ENCODE measurements at places on chromosomes 7 and 10.

- no peak for DNase-seq
Measured at GRCh38 chr10:20970708-20971107, 73.6 kb upstream of the NEBL start.

- DNase-seq, result no peak
Measured at GRCh38 chr10:13842117-13842516, 255.4 kb downstream of the PRPF18 start.

DNA sequence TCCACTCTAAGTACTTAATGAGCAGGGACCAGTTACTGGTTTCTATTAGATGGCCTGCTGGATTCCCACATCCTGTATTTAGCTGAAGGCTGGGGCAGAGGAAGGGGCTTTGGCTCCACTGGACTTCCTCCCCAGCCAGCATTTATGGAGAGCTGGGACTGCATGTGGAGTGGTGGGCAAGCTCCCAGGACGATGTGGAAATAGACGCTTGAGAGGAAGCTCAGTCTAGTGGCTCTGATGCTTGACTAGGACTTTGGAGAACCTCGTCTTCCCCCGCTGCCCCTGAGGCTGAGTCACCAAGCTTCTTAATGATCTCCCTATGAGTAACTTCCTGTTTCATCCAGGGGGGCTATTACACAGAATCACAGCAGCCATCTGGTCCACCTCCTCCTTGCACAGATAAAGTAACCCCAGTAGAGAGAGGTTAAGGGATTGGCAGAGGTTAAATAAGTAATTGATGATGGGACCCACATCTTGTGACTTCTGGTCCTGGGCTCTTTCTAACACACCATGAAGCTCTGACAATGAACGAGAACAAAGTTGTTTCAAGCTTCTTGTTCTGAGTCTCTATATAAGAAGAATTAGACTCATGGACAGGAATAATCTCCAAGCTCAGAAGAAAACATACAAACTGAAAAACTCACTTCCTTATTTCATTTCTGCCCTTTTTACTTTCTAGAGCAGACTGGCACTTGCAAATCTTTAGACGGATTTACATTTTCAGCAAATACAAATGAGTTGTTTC, 126.2 kb downstream of the PRPF18 start:
- DNase-seq, result no peak

DNA sequence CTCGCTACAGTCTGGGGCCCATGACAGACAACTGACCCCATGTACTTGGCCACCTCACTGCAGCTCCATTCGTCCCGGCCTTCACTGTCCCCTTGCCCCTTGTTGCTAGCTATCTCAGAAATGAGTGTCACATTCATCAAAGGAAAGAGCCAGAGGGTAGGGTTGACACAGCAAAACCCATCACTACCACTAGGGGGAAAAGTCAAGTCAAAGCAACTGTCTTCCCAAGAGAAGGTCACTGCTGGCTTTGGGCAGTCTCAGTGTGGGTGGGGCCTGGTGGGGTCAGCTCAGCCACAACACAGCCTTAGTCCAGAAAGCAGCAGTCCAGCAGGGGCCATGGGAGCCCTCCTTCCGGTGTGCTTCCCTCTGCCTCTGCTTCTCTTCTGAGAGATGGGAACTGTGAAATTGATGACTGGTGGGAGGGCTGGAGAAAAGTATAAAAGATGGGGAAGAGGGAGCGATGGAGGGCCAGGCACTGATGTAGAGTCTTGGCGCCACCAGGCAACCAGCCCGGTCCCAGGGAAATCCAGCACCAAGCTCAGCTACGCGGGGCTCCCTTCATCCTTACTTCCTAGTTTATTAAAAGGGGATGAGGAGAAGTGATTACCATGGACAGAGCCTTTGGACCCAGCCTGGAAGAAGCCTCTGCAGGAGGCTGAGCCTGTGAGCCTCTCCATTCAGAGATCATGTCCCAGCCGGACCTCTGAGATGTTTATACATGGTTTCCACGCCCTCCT, 58.0 kb downstream of the PLXNA4 start:
- no peak for DNase-seq

DNA sequence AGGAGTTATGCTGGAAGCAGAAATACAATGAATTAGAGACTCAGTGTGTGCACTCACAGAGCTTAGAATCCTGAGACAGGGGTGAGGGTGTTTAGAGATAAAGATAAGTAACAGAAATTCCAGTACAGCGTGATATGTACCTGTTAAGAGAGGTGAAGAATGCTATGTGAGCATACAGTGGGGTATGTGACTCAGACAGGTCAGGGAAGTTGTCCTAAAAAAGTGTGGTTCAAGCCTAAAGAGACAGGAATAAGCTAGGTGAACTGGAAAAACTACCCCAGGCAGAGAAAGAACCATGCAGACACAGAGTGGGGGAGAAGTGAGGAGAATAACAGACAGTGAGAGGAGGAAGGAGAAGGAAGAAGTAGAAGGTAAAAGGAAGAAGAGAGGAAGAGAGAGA, 8.6 kb downstream of the SMIM30 start:
- no peak for DNase-seq

- DNase-seq, result peak; percentile 23
Measured at GRCh38 chr10:127853868-127854768, 38.6 kb downstream of the CLRN3 start.

DNA sequence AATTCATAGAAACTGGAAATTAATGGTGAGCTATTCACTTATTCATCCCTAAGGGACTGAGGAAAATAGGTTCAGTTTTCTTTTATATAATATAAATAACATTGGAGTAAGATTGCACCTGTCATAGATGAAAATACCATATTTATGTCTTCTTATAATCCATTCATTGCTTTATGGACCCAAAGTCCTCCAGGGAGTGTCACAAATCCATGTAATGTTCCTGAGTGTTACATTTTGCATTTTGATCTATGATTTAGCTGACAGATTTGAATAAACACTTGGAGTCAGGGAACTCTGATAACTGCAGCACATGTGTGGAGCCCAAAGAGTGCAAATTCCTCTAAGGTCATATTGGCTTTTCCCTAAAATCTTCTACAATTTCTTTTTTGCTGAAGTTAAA, 484.3 kb downstream of the MDFIC start:
- DNase-seq, result no peak

- no peak for DNase-seq
Measured at GRCh38 chr10:3395041-3395440, 222.5 kb upstream of the PITRM1 start.

DNA sequence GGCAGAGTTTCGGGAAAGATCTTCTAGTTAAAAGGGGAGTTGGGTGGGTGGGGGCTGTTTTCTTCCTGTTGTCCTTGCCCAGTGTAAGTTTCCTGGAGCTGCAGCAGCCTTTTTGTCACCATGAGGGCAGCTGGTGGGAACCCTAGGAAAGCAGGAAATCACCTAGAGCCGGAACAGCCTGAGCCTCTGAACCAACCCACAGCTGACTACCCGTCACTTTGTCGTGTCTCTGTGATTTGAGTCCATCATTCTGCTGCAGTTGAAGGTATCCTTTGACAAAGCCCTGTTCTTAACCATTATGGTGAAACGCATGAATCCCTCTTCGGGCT, 1.2 kb upstream of the C10orf143 start:
- no peak for DNase-seq

- no peak for DNase-seq
Measured at GRCh38 chr10:78210548-78210947, 176.9 kb downstream of the RPS24 start.

DNA sequence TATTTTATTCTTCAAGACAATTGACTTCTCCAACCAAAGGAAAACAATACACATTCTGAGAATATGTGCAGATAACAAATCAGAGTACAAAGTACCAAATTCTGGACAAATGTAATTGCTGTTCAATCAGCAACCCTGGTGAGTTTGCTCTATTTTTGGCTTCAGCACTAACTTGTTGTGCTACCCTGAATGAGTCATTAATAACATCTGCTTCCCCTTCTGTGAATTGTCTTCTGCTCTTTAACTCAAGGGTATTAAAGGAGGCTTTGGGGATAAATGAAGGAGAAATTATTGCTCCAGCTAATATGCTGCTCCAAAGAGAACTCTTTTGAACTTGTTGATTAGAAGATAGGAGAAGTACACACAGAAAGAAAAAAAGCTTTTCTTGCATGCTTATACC, 459.3 kb downstream of the HTR7 start:
- DNase-seq, result no peak

GRCh38 chr7:132897093-132897687, 184.7 kb downstream of the CHCHD3 start:
- DNase-seq, result no peak

GRCh38 chr10:378230-378929, 243.1 kb downstream of the ZMYND11 start:
- no peak for DNase-seq

DNA sequence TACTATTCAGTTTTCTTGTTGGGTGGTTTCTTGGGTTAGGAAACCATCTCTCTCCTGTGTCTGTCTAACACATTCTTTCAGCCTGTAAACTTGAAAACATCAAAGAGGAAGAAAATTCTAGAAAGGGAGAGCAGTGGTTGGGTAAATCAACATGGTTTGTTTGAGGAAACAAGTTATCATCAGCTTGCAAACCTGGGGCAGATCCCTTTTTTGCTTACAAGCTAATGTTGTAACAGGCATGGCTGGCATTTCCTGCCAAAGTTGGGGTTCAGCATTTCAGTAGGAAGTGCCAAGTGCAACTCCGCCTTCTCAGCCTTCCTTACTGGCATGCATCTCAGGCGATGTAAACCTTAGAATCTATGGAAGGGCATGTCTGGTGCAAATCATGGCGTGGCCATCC, 112.6 kb downstream of the EEPD1 start:
- no peak for DNase-seq

DNA sequence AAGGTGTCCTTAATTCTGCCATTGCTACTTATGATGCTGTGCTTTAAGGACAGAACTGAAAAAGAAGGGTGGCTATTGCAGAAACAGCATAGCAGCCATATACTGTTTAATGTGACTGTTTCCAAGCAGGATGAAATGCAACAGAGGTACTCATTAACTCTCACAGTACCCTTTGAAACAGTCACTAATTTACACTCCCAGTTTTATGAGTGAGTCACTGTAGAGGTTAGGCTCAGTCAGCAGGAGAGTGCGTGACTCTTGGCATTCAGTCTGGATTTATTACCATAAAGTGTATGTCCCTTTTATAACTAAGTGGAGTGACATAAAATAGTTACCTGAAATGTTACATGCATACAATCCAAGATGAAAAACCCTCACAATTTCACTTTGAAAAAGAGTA, 27.7 kb downstream of the ALDH18A1 start:
- DNase-seq, result no peak

- DNase-seq, result no peak
Measured at GRCh38 chr10:16853201-16853600, 36.0 kb upstream of the RSU1 start.

GRCh38 chr7:138226001-138226476, 149.8 kb downstream of the AKR1D1 start:
- no peak for DNase-seq

DNA sequence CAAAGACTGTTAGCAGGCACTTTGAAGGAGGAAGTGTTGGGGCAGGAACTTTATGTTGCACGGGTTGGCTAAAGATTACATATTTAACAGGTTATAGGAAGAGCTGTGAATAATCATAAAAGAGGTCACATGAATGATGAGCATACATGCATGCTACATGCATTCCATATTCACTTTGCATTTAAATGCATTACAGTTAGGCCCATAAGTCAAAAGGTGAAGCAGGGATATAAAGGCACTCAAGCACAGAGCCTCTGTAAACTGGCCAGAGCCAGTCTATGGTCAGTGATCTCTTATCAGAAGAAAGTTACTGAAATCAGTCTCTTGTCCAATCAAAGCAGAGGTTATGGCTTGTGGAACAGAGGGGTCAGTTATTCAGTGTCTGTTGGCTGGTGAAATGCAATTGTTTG, 7.3 kb upstream of the ANKRD7 start:
- no peak for DNase-seq

GRCh38 chr10:131567279-131568162, 256.0 kb upstream of the TCERG1L start:
- DNase-seq, result no peak

GRCh38 chr7:46126675-46127300, 205.7 kb upstream of the IGFBP3 start:
- no peak for DNase-seq

- DNase-seq, result no peak
Measured at GRCh38 chr10:87838650-87839049, 20.6 kb upstream of the ATAD1 start.

GRCh38 chr7:327233-327931, 37.4 kb downstream of the FOXL3 start:
- DNase-seq, result no peak

DNA sequence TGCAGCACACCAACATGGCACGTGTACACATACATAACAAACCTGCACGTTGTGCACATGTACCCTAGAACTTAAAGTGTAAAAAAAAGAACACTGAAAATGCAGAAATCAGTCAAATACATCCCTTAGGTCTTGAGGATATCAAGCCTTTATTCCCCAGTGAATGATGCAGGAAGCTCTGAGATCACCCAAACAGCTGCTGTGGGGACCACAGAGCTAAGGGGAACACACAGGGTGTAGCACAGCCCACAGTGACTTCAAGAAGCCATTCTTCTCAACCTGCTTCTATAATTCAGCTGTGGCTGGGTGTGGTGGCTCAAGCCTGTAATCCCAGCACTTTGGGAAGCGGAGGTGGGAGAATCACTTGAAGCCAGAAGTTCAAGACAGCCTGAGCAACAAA, 314.9 kb downstream of the CALN1 start:
- DNase-seq, result no peak

DNA sequence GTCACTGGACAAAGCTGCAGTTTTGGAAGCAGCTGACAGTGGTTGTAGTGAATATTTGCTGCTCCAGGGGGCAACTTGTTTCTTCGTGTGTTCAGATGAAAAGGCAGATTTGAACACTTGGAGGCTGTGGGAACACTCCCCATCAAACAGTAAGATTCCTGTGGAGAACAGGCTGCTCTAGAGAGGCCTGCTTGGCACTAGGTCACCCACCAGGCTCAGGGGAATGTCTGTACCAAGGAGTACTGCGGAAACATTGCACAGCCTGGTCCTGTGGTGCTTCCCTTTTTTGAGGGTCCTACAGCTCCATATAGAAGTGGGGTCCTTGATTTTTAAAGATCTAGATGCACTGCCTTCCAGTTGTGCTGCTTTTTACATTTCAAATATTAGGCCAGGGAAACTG, 97.5 kb downstream of the CXCL12 start:
- no peak for DNase-seq

- DNase-seq, result no peak
Measured at GRCh38 chr10:95524358-95525032, 36.7 kb downstream of the SORBS1 start.

- DNase-seq, result peak; percentile 74
Measured at GRCh38 chr10:75187961-75188426, 22.6 kb upstream of the VDAC2 start.

- no peak for DNase-seq
Measured at GRCh38 chr10:12929381-12929780, 72.1 kb downstream of the CCDC3 start.

GRCh38 chr10:36183726-36184125, 541.6 kb upstream of the FZD8 start:
- DNase-seq, result no peak

- DNase-seq, result no peak
Measured at GRCh38 chr7:20141666-20142065, 75.5 kb downstream of the MACC1 start.

- no peak for DNase-seq
Measured at GRCh38 chr7:14380881-14381280, 391.4 kb upstream of the ETV1 start.

- DNase-seq, result no peak
Measured at GRCh38 chr10:94489976-94490788, 55.4 kb upstream of the HELLS start.
